ENCODE measurements at places on chromosomes 16 and 17.

- DNase-seq, result no peak
Observed at GRCh38 chr16:89038811-89039735, 54.6 kb upstream of the ACSF3 start.

GRCh38 chr16:1639282-1639681 is 27.1 kb downstream of the CRAMP1 start:
- DNase-seq, result no peak

DNA sequence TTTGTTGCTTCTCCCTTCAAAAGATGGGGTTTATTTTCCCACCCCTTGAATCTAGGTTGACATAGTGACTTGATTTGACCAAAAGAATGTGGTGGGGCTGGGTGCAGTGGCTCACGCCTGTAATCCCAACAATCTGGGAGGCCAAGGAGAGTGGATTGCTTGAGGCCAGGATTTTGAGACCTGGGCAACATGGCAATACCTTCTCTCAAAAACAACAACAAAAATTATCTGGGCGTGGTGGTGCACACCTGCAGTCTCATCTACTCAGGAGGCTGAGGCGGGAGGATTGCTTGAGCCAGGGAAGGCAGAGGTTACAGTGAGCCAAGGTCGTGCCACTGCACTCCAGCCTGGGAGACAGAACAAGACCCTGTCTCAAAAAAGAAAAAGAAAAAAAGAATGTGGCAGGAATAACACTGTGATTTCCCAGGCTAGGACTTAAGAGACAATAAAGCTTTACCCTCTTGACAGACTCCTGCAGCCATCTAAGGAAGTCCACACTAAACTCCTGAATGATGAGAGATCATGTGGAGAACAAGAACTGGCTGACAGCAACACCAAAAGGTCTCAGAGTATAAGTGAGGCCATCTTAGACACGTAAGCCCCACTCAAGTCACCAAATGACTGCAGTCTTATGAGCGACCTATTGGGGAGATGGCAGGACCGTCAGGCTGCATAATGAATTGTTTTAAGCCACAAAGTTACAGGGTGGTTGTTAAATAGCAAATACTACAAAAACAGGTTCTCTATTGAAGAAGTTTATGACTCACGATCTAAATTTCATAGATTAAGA is 37.0 kb downstream of the FBXL20 start:
- no peak for DNase-seq

DNA sequence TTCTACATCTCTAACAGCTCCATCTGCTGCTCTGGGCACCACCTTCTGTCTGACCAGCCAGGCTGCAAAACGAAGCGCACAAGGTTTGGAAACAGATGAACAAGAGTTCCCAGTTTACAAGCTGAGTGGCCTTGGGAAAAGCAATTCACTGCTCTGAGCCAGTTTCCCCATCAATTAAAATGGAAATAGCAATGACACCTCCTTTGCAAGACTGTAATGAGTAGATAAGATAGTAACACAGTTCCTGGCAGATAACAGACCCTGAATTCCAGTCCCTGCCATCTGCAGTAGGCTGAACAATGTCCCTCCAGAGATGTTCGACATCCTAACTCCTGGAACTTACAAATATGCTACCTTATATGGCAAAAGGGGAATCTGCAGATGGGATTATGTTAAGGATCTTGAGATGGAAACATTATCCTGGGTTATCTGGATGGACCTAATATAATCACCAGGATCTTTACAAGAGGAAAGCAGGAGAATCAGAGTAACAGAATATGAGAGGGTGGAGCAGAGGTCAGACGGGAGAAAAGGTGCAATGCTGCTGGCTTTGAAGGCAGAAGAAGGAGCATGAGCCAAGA is 27.9 kb downstream of the CPPED1 start:
- DNase-seq, result no peak

DNA sequence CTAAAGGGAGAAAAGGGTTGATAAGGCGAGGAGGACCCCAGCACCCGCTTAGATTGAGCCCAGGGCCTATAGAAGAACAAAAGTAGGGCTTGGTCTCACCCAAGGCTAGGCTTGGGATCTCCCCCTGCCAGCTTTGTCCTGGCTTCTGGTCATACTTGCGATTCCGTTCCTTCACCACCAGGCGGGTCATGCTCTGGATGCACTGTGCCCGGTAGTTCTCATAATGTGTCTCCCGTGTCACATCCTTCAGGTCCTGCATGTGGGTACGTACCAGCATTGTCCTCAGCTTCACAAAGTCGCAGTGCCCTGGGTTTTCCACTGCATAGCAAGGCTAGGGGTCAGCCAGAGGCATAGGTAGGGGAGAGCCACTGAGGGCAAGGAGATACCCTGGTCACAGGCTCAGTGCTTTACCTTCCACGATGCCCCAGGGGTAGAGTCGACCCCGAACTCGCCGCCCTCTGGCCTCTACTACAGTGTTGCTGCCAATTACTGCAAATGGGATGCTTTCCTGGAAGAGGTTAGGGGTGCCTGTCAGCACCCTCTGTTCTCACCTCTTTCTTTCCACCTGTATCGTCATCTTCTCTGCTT is 6.5 kb upstream of the MTMR4 start:
- DNase-seq, result no peak

DNA sequence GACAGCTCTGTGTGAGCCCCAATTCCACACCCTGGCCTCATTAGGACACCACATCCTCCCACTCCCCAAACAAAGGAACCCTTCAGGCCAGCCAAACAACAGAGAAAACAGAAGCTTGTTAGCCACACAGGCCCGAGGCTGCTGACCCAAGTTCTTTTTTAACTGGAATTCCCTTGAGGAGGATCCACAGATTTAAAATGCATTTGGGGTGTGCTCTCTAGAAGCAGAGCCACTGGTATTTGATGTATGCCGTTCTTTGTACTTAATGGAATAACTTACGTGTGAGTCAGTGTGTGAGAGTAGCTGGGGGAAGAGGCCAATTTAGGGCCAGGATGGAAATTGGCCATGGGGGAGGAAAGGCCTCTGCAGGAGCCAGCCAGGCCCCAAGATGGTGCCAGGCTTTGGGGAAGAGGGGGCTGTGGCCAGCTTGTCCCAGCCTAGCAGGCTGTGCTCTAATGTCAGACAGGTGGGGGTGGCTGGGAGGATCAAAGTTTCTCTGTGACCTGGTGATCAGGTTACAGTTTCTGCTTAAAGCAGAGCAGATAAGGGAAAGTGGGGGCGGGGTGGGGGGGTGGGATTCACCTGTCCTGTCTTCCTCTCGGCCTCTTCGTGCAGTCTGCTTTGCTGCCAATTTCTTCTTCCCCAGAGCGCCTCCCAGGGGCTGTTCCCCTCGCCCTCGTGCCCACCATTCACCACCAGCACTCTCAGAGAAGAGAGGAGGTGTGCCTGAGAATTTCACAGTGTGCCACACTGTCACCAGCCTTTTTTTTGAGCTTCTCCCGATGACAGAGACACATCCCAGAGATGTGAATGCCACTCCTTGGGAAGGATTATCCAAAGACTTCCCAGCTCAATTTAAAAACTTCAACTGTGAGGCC is 50.8 kb downstream of the TOM1L2 start:
- DNase-seq, result no peak

GRCh38 chr17:19502517-19502916 is 31.1 kb upstream of the SLC47A1 start:
- DNase-seq, result no peak

GRCh38 chr17:142102-142661 is 4.8 kb downstream of the SCGB1C2 start:
- DNase-seq, result no peak

DNA sequence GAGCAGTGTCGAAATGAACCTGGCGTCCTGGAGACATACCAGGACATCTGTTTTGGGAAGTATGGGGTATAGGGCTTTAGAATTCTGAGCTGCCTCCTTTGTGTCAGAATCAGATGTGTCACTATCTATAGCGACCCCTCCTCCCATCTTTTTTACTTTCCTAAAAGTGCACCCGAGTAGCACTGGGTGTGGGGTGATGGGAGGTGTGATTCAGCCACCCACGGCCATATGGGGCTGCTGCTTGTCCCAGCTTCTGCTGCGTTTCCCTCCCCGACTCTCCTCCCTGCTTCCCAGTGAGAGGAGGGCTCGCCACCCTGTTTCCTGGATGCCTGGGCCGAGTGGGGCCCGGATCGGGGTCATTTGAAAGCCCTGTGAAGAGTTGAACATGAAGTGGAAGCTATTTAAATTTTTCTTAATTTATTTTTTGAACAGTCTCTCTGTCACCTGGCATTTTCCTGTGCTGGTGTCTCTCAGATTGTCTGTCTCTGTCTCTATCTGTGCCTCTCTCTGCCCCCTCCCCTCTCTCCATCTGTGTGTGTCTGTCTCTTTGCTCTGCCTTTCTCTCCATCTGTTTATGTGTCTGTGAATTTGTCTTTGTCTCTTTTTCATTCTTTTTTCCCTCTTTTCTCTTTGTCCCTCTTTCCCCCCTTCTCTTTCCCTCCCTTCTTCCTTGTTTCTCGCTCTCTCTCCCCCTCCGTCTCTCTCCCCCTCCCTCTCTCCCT is 638.8 kb upstream of the EEF2KMT start:
- DNase-seq, result no peak

DNA sequence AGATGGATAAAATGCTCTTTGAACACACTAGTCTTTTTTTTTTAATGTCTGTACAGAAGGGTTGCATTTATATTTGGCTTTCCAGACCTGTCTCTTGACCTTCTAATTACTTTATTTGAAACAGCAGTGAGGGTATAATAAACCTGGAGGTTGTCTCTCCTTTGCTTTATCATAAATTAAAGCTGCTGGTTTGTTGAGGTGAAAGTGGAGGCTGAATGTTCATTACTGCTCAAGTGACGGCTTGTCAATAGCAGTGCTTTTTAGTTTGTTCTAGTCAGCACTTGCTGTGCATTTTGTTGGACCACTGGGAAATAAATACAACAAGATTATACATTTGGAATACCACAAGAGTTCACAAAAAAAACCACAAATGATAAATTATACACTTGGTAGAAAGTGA is 264.2 kb downstream of the IRX3 start:
- DNase-seq, result no peak

DNA sequence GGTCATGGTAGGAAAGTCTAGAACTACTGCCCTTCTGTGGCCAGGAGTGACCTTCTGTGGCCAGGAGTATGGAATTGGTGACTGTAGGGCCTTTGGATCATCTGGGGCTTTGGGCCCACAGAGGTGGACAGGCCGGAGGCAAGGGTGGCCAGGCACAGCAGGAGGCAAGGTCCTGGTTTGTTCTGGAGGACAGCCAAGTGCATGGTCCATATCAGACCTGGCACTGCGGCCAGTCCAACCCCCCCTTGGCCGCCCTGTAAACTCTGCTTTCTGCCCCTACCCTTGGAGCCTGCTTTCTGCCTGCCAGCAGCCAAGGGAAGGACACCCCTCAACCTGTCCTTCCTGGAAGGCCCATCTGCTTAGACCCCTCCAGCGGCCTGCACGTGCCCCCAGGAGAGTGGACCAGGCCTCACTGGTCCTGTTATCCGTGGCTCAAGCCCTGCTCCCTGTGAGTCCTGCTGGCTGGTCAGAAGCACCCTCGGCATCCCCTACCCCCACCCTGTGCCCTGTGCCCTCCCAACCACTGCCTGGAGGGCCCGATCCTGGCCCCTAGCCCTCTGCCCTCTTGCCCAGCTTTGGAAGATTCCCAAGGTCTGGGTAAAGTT is 2.3 kb upstream of the DCXR start:
- no peak for DNase-seq

DNA sequence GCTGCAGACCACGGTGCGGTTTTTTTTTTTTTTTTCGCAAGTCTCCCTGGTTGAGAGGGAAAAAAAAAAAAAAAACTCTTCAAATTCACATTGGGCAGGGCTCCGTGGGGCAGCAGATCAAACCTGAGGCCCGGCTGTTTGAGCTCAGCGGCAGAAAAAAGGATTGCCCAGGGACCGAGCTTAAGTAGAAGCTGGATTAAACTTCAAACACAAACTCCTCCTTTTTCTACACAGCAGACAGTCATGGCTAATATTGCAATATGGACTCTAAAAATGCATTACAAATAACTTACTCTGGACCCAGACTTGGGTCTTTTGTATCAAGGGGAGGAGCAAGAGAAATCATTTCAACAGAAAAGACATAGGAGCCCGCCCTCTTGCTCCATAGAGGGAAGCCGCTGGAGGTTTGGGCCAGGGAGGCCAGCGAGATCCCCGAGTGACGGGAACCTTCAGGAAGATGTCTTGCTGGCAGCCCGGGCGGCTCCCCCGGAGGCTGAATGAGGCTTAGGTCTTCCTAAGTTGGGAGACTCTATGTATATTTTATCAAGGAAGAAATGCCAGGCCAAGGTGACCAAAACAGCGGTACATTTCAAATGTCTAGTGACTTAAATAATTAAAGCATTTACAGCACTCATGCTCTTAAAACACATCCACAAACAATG is 167.7 kb downstream of the ZNF423 start:
- DNase-seq, result no peak

DNA sequence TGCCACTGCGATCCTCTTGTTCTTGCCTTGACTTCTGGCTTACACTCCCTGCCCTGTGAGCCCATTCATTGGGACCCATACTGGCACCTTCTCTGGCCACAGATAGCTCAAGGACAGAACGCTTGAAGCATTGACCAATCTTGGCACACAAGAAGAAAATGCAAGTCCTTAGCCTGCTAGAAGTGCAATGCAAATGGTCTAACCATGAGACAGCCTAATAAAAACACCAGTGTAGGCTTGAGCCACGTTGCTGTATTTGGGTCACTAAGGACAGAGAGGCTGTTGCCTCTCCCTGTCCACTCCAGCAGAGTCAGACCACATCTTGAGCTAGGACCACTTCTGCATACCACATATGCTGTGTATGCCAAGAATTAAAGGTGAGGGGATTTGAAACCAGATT is 41.2 kb upstream of the HLF start:
- DNase-seq, result no peak
